ENCODE measurements at places on chromosomes 16 and 17.

DNA sequence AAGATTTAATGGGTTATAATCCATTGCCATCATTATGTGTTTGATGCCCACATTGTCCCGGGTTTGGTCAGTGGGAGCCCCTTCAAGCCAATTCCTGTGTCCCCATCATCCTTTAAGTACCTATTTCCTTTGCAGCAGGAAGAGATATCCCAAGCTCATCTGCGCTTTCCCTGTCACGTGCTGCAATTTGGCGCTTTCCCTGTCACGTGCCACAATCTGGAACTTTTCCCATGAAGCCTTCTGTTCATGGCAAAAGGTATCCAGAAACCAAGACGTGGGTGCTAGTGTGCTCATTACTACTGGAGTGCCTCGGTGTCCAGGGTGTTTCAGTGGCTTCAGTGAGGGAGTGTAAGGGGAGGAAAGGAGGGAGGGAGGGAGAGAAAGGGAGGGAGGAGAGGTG lies 168.5 kb downstream of the NPIPB11 start:
- no peak for DNase-seq

GRCh38 chr17:82397449-82398335 lies 20.5 kb upstream of the HEXD start:
- DNase-seq = no peak

- DNase-seq = no peak
These were observed 668 bp downstream of the ATPAF2 start for GRCh38 chr17:18038149-18038850.

DNA sequence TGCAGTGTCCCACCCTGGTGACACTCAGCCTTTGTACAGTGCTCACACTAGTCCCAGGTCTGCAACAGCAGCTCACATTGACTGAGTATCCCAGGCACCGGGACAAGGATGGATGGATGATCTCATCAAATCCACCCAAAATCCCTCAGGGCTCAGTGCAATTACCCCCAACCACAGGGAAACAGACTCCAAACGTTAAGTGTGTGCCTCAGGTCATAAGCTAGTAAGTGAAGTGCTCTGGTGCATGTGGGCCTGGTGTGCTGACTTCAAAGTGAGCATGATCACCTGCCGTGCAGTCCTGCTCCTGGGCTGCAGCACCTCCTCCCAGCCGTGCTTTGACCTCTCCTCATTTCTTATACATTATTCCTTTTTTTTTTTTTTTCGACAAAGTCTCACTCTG lies 31.2 kb upstream of the CD300E start:
- DNase-seq = no peak

DNA sequence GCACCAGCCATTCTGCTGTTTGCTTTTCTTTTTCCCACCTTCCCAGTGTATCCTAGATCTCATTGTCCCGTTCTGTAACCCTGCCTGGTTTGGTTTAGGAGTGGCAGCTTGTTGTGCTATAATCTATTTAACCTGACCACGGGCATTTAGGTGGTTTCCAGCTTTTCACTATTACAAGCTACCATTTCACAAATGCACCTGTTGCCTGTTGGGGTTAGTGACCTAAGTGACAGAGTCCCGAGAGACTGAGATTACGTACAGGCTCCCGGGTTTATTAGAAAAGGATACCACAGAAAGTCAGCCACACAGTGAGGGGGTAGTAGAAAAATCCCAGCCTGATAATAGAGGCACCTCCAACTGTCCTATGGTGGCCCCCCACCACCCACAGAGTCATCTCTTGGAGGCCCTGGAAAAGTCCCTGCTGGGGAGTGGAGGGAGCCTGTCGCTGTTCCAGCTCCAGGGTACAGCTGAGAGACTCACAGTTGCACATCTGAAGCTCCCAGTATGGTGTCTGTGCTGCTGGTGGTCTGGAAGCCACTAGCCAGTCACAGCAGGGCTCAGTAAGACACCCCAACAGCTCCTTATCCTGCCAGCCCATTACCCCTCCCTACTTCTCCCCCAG lies 21.2 kb downstream of the CLEC16A start:
- DNase-seq = no peak

GRCh38 chr16:35628976-35629375 lies 2169.6 kb downstream of the TP53TG3F start:
- DNase-seq = no peak
